ENCODE measurements at places on chromosomes 12 and 14.

DNA sequence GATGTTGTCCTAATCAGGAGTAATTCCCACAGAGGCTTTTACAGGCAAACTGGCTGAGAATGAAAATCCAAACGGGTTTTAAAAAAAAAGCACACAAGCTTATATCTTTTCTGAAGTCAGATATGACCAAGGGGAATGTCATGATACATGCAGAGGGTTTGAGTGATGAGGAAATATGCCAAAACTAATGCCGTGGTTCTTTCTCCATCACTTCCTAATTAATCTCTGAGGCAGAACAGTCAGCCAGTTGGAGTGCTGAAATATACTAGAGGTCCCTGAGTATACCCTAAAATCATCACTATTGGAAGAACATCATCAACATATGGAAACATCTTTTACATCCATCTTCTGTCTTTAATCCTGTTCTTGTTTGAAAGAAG is 160.8 kb upstream of the FAR2 start:
- no peak for DNase-seq

GRCh38 chr12:131242741-131243496 is 289.2 kb downstream of the ADGRD1 start:
- peak; percentile 28 for DNase-seq

DNA sequence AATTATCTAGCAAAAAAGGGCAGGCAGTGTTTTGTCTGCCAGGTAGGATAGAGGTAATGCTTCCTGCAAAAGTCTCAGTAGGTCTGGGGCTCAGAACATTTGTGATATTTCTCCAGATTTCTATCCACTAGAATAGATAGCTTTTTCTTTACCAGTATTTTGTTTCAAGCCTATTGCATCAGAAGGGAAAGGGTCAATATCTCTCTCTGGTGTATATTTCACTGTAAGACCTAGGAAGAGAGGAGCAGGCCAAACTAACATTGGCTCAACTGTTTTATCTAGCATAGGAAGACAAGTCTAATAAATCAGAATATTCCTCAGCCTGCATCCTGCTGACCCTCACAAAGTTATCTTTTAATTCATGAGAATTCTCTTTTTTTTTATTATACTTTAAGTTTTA is 106.7 kb upstream of the DAAM1 start:
- DNase-seq: no peak

DNA sequence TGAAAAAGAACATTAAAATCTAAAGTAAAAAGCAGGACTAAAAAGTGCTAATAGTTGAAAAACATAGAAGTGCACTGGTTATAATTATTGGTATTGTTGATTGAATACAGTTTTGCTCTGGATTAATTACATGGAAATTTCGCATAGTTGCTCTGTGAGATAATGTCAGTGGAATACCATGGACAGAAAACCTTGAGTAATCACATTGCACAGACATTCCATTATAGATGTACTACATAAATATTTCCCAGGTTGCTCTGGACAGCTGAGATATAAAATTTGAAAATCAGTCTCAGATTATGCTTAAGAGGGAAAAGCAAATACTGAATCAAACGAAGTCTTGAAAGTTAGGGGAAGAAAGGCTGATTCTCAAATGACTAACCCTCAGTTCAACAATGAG is 439.3 kb upstream of the FLRT2 start:
- no peak for DNase-seq

DNA sequence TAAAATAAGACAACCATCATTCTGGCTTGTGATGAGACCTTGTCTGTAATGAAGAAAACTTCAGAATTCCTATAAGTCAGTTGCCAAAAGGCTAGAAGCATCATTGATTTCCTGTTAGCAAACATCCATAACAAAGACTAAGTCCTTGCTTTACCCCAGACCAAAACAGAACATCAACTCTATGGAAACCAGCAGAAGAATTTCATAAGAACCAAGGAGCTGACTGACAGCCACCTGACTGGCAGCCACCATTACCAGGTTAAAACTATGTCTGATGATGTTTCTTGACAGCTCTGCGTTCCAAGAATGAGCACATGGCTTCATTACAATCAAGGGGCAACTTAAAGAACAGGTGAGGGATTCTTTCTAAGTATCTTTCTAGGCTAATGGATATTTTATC is 29.3 kb downstream of the HECTD4 start:
- DNase-seq: no peak

DNA sequence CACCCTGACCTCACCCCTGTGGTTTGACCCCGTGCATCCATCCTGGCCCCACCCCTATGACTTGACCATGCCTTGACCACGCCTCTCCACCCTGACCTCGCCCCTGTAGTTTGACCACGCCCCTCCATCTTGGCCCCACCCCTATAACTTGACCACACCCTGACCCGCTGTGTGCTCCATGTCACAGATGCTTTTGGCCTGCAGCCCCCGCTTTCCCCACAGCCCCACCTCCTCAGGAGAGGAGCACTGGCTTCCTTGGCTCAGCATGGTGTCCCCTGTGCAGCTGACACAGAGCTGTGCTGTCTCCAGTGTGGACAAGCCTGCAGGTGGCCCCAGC is 269.9 kb upstream of the SFSWAP start:
- no peak for DNase-seq

GRCh38 chr12:131499864-131500190 is 211.1 kb upstream of the SFSWAP start:
- no peak for DNase-seq

GRCh38 chr14:59283361-59283760 is 94.9 kb downstream of the DAAM1 start:
- DNase-seq: no peak

- DNase-seq: no peak
Observed at GRCh38 chr12:84660139-84660538, 252.5 kb downstream of the SLC6A15 start.

DNA sequence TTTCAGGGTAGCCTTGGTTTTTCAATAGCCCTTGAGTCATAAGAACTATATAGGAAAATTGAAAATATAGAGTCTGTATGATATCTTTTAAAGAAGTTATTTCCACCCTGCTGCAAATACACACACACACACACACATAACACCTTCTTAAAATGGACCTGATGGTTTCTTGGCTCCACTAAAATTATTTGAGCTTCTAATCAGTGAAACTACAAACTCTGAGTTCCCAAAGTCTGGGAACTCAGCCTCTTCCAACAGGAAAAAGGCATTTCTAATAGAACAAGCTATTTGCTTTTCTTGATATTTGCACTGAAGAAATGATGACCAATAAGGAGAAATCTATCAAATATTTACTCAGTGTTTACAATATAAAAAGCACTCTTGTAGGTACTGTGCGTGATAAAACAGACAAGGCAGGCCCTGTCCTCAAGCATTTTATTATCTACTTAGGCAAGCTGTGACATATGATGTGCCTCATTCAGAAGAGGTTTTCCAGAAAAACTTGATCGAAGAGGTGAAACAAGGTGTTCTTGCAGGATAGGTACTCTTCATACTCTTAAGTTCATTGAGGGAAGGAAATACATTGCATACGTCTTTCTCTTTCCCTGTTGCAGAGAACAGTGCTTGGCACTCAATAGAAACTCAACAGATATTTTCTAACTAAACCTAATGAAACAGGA is 88.6 kb downstream of the MGST1 start:
- no peak for DNase-seq

- no peak for DNase-seq
Observed at GRCh38 chr12:21906919-21907493, 34.2 kb downstream of the ABCC9 start.

- DNase-seq: peak; percentile 28
Observed at GRCh38 chr12:92030618-92031017, 115.0 kb downstream of the BTG1 start.

- DNase-seq: no peak
Observed at GRCh38 chr12:24898606-24899005, 50.3 kb downstream of the BCAT1 start.

DNA sequence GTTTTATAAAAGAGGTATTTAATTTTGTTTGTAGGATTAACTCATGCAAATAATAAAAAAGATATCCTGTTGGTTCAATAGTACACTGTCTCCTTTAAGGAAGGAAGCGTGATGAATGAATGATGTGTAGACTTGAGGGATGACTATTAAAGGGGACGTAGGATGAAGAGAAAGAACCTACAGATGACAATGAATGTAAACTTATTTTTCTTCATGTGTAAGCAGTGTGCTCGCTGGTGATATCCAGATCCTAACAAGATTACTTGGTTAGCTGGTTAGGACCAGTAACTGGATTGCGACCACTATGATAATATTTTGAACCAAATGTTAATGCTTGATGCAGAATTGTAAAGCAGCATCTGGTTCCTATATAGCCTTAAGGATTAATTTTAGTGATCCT is 2.6 kb downstream of the ARF6 start:
- no peak for DNase-seq

DNA sequence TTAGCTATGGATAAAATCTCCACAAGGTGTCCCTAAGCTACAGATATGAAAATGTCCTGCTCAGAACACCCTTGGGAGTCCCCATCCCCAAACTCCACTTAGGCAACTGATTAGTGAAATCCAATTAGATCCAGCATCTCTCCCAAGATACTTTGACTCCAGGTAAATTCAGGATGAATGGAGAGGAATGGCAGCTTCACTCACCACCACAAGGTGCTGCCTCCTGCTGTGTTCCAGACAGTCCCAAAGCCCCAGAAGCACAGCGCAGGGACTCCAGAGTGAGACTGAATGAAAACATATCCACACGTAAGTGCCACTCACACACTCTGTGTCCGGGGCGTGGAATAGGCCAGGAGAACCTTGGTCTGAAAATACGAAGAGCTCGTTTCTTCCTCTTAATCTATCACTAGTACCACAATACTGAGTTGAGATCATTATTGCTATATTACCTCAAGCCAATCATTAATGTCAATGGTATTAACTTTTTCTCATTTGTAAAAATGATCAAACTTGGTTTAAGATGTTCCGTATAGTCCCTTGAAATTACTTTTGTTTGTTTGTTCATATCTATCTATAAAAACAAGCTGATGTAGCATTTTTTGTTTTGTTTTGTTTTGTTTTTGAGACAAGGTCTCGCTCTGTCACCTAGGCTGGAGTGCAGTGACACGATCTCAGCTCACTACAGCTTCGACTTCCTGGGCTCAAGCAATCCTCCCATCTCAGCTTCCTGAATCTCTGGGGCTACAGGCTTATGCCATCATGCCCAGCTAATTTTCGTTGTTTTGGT is 70.0 kb upstream of the BICD1 start:
- DNase-seq: no peak

DNA sequence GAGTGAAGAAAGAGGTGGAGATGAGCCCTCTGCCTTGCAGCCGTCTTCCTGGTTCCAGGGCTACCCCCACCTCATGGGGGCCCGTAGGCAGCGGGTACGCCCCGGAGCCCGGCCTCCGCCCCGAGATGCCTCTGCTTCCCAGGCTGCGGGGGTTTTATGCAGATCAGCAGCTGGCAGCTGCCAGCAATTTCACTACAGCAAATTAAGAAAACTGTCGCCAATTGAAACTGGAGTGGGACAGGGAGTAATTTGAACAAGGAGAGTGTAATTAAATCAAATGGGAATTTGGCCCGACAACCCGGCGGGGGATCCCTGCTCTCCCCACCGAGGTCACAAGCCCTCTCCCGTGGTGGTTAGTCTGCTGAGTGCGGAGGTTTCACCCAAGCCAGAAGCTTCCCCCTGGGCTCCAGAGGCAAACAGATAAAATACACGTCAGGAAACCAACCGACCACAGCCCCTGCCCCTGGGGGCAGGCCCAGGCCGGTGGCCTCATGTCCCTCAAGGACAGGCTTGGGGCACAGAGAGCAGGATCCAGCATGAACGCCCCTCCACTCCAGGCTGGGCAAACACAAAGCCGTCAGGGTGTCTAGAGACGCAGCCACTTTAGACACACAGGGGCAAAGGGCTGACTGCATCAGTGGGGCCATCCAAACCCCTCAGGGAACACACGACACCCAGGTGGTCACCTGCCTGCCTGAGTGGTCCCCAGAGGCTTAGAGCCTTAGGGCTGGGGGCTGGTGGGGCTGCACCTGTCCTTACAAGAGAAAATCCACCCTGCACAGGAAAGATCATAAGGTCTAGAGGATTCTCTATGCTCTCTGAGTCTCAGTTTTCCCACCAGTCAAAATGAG is 53.8 kb downstream of the TESC start:
- no peak for DNase-seq

DNA sequence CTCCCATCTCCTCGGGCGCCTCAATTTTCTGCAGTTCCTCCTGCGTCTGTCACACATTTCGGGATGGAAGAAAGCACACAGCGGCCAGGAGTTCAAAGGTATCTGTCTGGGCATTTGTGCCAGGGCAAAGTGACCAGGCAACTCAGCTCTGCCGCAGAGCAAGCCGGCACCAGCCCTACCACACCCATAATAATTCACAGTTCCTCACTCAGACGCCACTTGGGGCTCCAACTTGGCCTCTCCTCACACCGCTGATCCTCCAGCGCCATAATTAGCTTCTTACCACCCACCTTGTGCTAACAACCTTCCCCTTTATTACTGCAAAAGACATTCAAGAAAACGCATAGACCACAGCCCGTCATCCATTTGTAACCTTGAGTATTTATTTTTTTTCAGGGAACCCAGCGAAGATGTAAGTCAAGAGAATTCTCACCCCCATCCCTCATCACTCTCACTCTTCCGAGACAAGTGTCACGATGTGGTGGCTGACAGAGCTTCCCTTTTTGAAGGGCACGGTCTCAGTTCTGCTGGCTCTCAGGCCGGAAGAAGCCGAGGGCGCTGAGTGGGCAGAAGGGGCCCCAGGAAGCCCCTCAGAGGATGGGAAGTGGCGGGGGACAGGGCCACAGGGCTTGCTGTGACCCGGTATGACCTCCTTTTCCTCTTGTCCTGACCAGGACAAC is 25.2 kb upstream of the NCOR2 start:
- no peak for DNase-seq

GRCh38 chr14:30134936-30135335 is 207.3 kb upstream of the PRKD1 start:
- DNase-seq: no peak

GRCh38 chr12:68239309-68239982 is 13.8 kb upstream of the IL26 start:
- DNase-seq: no peak

DNA sequence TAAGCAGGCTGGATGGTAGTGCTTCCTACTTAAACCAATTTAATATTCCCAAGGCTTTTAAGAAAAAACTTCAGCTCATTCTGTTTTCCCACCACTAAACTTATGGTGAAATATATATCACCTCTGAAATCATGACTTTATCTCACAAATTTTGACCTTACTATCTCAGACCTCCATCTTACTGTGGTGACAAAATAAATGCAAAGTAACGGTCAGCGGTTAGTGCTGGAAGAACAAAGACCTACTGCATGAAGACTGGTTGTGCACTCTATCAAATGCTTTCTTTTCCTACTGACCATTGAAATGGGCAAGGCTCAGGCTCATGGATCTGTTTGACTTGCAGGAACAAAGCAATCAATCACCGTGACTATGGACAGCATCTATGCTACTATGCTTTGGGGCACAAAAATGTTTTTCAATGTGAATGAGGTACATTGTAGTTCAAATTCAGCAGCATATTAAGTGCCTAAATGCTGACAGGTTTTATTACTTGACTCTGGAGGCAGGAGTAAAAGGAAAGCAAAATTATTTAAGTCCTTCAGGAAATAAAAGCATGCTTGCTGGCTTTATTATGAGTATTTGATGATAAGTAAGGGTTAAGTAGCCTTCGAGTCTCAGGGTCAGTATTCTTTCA is 43.1 kb upstream of the GTF2A1 start:
- no peak for DNase-seq

Data from hepatocyte (in vitro differentiated cells).